Ovary (tissue), 10 donors: ENCODE measurements at places on chromosomes 4 and X. TPM values are rescaled to one million over a fixed set of nuclear protein-coding genes. Genes with fewer than 3 reads are reported as not detected.

Gene DMP1
- polyA plus RNA-seq = not detected

Gene AVPR2
- 1.3 TPM for polyA plus RNA-seq

Gene TKTL2
- polyA plus RNA-seq = not detected

Gene ALPK1
- polyA plus RNA-seq = 14.3 TPM

Gene PNMA3
- 0.39 TPM for polyA plus RNA-seq

Gene MSANTD1
- 0.24 TPM for polyA plus RNA-seq

Gene PNMA5
- not detected for polyA plus RNA-seq

Gene IL13RA1
- polyA plus RNA-seq = 104 TPM

Gene TRIM75
- not detected for polyA plus RNA-seq

Gene AFP
- 0.17 TPM for polyA plus RNA-seq
